Endothelial cell (in vitro differentiated cells): ENCODE measurements at places on chromosomes 7 and 10.
A peak's percentile ranks its signal among the peaks of the same experiment; 100 is the strongest.

DNA sequence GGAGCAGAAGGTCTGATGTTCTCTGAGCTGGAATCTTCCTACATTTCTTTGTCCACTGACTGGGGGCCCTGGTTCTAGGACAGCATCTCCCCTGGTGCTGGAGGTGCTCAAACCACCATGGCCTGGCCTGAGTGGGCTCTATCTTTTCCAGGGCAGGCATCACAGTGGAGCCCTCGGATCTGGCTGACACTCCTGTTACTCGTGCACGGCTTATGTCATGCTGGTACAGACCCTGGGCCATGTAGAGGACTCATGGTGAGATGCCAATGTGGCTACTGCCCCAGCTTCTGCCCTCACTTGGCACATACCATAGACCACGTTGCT lies 96.0 kb downstream of the HIPK2 start:
- no peak overlapping the region for H3K27ac ChIP-seq
- DNase-seq: no peak
- H3K4me1 ChIP-seq: peaks cover 35% of the 10 kb centered on the region
- peaks cover 6% of the 10 kb centered on the region for H3K36me3 ChIP-seq

DNA sequence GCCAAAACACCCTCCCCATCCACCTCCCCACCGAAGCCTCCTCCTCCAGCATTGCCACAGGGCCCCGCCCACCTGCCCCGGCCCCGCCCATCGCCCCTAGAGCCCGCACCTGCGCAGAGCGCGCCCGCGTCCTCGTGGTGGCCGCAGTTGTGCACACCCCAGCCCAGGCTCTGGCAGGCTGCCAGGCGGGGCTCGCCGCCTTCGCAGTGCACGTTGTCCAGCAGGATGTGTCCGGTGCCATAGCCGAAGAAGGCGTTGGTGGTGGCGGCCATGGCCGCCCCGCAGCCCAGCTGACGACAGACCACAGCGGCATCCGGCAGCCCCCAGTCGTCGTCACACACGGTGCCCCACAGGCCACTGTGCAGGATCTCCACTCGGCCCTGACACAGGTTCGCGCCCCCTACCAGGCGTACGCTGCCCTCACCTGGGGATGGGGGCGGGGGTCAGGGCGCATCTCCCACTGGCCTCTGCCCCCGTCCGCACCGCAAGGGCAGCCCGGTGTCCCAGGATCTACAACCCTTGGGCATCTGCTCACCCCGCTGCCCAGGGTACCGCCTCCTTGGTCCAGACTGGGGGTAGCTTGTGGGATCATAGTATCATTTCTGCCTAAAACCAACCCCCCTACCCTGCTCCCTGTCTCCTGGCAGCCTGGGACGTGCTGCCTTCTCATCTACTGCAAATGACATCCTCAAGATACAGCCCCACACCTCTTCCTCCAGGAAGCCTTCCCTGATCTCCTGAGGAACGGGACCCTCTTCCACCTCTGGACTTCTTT lies 11.9 kb downstream of the SSC4D start:
- H3K27ac ChIP-seq: no peak overlapping the region
- no peaks in the 10 kb centered on the region for H3K36me3 ChIP-seq
- peaks cover 12% of the 10 kb centered on the region for H3K27me3 ChIP-seq
- H3K4me3 ChIP-seq: no peak overlapping the region

DNA sequence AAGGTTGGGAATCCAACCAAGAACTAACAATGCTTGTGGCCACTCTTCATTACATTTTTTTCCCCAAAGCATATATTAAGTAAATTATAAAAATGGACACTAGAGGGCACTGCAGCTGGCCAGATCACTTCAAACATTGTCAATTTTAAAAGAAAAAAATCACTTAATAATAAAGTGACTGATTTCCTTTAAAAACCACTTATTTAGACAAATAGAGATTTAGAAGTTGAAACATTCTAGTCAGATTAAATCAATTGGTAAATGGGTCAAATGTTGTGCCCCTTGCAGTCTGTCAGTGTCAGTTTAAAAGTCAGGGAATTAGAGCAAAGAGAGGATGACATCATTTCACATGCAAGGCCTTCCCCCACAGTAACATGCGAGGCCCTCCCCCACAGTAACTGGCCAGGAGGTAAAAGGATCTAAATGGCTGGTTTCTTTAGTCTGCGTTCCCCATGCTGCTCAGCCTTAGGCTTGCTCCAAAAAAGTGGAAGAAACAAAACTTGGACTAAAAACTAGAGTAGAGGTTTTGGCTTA lies 177.9 kb downstream of the SKAP2 start:
- no peaks in the 10 kb centered on the region for H3K36me3 ChIP-seq
- DNase-seq: peak; percentile 33
- H3K27ac ChIP-seq: peak overlapping the region; percentile 82
- no peaks in the 10 kb centered on the region for H3K27me3 ChIP-seq
- no peak overlapping the region for H3K4me3 ChIP-seq
- peaks cover 78% of the 10 kb centered on the region for H3K4me1 ChIP-seq

DNA sequence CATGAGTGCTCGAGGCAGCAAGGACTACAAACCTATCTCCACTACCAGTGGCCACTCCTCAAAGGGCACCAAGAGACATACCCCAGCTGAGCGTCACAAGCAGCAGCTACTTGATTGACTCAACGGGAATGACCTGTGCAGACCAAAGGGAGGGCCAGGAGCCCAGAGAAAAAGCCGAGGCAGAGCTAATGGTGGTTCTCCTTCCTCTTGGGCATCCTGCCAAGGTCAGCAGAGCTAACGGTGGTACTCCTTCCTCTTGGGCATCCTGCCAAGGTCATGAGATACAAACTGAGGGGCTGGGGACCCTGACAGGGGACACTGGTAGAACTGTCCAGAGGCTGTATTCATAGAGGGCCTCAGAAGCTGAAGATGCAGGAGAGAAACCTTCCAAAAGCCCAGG lies 60.4 kb downstream of the FAM53B start:
- no peak overlapping the region for H3K27ac ChIP-seq
- H3K4me1 ChIP-seq: peaks cover 12% of the 10 kb centered on the region
- DNase-seq: no peak
- peaks cover under 1% of the 10 kb centered on the region for H3K27me3 ChIP-seq
- no peak overlapping the region for H3K4me3 ChIP-seq

- peaks cover 1% of the 10 kb centered on the region for H3K27me3 ChIP-seq
- H3K27ac ChIP-seq: no peak overlapping the region
- H3K36me3 ChIP-seq: no peaks in the 10 kb centered on the region
These were observed 12.7 kb downstream of the IKZF1 start for GRCh38 chr7:50317221-50317678.

GRCh38 chr7:74674166-74674565 lies 16.6 kb downstream of the GTF2I start:
- peaks cover 3% of the 10 kb centered on the region for H3K27me3 ChIP-seq
- H3K4me1 ChIP-seq: peaks cover 6% of the 10 kb centered on the region
- H3K36me3 ChIP-seq: peaks cover 4% of the 10 kb centered on the region
- no peak overlapping the region for H3K4me3 ChIP-seq
- H3K27ac ChIP-seq: no peak overlapping the region

DNA sequence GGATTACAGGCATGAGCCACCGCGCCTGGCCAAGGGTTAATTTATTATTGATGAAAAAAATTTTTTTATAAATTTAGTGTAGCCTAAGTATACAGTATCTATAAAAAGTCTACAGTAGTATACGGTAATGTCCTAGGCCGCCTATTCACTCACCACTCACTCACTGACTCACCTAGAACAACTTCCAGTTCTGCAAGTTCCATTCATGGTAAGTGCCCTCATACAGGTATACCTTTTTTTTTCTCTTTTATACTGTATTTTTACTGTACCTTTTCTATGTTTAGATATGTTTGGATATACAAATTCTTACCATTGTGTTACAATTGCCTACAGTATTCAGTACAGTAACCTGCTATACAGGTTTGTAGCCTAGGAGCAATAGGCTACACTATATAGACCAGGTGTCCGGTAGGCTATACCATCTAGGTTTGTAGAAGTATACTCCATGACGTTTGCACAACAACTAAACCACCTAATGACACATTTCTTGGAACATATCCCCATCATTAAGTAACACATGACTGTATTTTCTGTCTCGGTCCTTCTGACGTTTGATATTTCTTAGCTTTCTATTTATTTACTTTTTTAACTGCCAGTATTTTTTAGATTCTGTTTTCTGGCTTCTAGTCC lies 23.4 kb downstream of the IRF5 start:
- peaks cover 5% of the 10 kb centered on the region for H3K4me1 ChIP-seq
- H3K4me3 ChIP-seq: no peak overlapping the region
- no peak for DNase-seq
- H3K27ac ChIP-seq: no peak overlapping the region
